ENCODE measurements at places on chromosomes 7 and 10. TPM values are rescaled to one million over a fixed set of nuclear protein-coding genes. Genes with fewer than 3 reads are reported as not detected.

The TSPAN12 gene
- 17.9 TPM for total RNA-seq

The CNNM1 gene
- 0.57 TPM for total RNA-seq

The ANK3 gene
- total RNA-seq = 48.9 TPM

The CAPZA2 gene
- total RNA-seq = 141 TPM

The MPLKIP gene
- 57.2 TPM for total RNA-seq

The FFAR4 gene
- not detected for total RNA-seq

The FAM221A gene
- total RNA-seq = 21.5 TPM

The GARIN1A gene
- total RNA-seq = 0.29 TPM

The SPDYE2B gene
- not detected for total RNA-seq

The TRIM50 gene
- total RNA-seq = not detected

The GJD4 gene
- total RNA-seq = not detected

The CPA2 gene
- 0.31 TPM for total RNA-seq

The C7orf57 gene
- total RNA-seq = 0.56 TPM

The BHLHA15 gene
- total RNA-seq = 2.7 TPM

The CLDN12 gene
- total RNA-seq = 49.2 TPM

The PCLO gene
- 3.2 TPM for total RNA-seq

The CCDC186 gene
- 29.8 TPM for total RNA-seq

The NUTM2B gene
- 0.17 TPM for total RNA-seq

The WEE2 gene
- total RNA-seq = not detected

The RASA4B gene
- 2.6 TPM for total RNA-seq

The SCRN1 gene
- 75.8 TPM for total RNA-seq

The MKRN1 gene
- 99.6 TPM for total RNA-seq

The CDHR3 gene
- total RNA-seq = 5.9 TPM

The RNLS gene
- total RNA-seq = 7.5 TPM

The OR6B1 gene
- not detected for total RNA-seq

The ANKRD61 gene
- 0.42 TPM for total RNA-seq

The KCP gene
- 1.8 TPM for total RNA-seq

The ADIRF gene
- not detected for total RNA-seq

The OR2A1 gene
- total RNA-seq = not detected

The BAIAP2L1 gene
- 42.0 TPM for total RNA-seq

The IGF2BP3 gene
- total RNA-seq = 190 TPM

The RELN gene
- total RNA-seq = 0.02 TPM

The ATP5MK gene
- total RNA-seq = 339 TPM

The INMT gene
- 0.84 TPM for total RNA-seq

The ZNF467 gene
- total RNA-seq = 0.50 TPM

The PPP1R3A gene
- not detected for total RNA-seq

The RPEL1 gene
- total RNA-seq = not detected

All from H1 (cell line).